ENCODE measurements at places on chromosomes 2 and 18. TPM values are rescaled to one million over a fixed set of nuclear protein-coding genes. Genes with fewer than 3 reads are reported as not detected.

DNA sequence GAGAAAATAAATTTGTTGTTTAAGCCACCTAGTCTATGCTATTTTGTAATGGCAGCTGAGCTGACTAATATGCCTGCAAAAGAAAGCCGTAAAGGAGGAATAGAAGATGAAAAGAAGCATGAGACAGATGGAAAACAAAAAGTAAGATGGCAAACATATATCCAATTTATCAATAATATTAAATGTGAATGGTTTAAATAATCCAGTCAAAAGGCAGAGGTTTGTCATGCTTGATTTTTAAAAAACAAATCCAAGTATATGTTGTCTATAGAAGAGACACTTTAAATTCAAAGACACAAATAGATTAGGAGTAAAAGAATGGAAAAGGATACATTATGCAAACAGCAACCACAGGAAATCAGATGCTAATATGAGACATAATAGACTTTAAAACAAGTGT is 35.4 kb upstream of the EMILIN2 start:
- DNase-seq, result no peak

- no peak for DNase-seq
Measured at GRCh38 chr2:157874997-157875640, 1.0 kb downstream of the ACVR1 start.

GRCh38 chr2:120708944-120709607 is 26.6 kb upstream of the GLI2 start:
- no peak for DNase-seq

GRCh38 chr2:211159972-211160371 is 603.6 kb downstream of the CPS1 start:
- DNase-seq, result no peak

GRCh38 chr2:207483066-207483465 is 46.7 kb upstream of the CREB1 start:
- no peak for DNase-seq

DNA sequence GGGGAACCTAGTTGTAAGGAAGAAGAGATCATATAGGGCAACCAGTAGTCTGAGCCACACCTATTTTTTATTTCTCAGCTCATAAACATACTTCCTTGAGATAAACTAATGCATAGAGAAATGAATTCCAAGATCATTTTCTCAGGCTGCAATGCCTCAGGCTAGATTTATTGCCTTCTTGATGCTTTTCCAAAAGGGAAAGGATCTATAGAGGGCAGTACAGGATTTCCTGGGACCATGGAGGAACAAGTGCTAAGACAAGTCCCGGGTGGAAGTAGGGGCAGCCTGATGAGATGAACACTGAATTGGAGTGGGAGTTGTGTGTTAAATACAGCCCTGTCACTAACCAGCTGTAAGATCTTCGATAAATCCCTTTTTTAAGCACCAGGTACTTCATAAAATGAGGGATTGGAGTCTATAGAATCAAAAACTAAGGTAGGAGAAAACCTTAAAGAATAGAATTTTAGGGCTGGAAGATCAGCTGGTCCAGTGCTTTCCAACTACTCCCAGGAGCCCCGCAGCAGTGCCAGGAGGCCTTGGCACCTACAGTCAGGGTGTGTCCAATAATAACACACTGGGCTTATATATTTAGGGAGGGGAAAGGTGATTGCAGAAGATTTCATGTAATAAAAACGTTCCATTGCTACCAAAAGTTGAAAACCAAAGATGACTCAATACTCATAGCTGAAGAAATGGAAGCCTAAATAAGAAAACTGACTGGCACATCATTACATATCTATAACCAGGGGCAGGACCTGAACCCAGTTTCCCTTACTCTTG is 58.1 kb downstream of the SERTAD2 start:
- no peak for DNase-seq

- no peak for DNase-seq
Measured at GRCh38 chr2:172086241-172087206, 1.2 kb downstream of the DLX1 start.

The POTEJ gene
- polyA plus RNA-seq, result not detected

The SPHKAP gene
- polyA plus RNA-seq, result not detected

The PROC gene
- polyA plus RNA-seq, result not detected

The LRATD1 gene
- not detected for polyA plus RNA-seq
